A549 treated with ZK216348 at 1 μM for 4 hours (cell line): ENCODE measurements at places on chromosomes 3 and 15. TPM values are rescaled to one million over a fixed set of nuclear protein-coding genes. Genes with fewer than 3 reads are reported as not detected.

COL7A1 gene
- total RNA-seq: 93.6 to 227 TPM (median 182 TPM) in 5 replicates

GOLGA8T gene
- 1.1 to 2.8 TPM (median 2.0 TPM) in 5 replicates for total RNA-seq

GOLGA6B gene
- 0.15 to 0.16 TPM in 2 of 5 replicates, not detected in the others for total RNA-seq

TMCO5A gene
- total RNA-seq: not detected in 5 replicates

RNU5B-1 gene
- not detected in 5 replicates for total RNA-seq

CLDN16 gene
- 0.07 to 0.34 TPM in 2 of 5 replicates, not detected in the others for total RNA-seq

SELENOS gene
- total RNA-seq: 141 to 161 TPM (median 153 TPM) in 5 replicates

CLDN1 gene
- total RNA-seq: 16.6 to 28.6 TPM (median 21.6 TPM) in 5 replicates

MCF2L2 gene
- 0.14 to 0.83 TPM (median 0.26 TPM) in 5 replicates for total RNA-seq

STARD5 gene
- 0.76 to 2.3 TPM (median 1.8 TPM) in 5 replicates for total RNA-seq

MESP2 gene
- total RNA-seq: 0.44 to 0.95 TPM (median 0.65 TPM) in 4 of 5 replicates, not detected in the other

TRIM42 gene
- total RNA-seq: not detected in 5 replicates

CACNA2D3 gene
- 0.04 to 0.29 TPM (median 0.07 TPM) in 3 of 5 replicates, not detected in the others for total RNA-seq

NTRK3 gene
- 14.9 to 27.5 TPM (median 23.0 TPM) in 5 replicates for total RNA-seq

CTXN2 gene
- total RNA-seq: not detected in 5 replicates
